ENCODE measurements at places on chromosomes 13 and 19. TPM values are rescaled to one million over a fixed set of nuclear protein-coding genes. Genes with fewer than 3 reads are reported as not detected.

The FBN3 gene
- total RNA-seq, result not detected

The ZNF418 gene
- 19.4 TPM for total RNA-seq

The BCAM gene
- 76.5 TPM for total RNA-seq

The CD79A gene
- 2.2 TPM for total RNA-seq

DNA sequence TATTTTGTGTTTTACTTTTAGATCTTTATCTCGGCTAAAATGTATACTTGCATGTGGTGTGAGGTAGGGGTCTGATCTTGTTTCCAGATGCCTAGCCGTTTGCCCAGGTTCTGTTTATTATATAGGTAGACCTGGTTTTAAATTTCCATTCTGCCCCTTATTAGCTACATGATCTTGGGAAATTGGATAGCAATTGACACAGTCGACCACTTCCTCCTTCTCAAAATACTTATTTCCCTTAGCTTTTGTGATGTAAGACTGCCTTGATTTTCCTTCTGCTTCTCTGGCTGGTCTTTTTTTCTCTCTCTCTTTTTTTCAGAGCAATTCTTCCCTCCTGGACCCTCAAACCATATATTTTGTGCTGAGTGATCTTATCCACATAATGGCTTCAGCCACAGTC, 3.0 kb upstream of the PGLYRP1 start:
- H3K36me3 ChIP-seq, result no peaks in the 10 kb centered on the region
- H3K27me3 ChIP-seq, result peaks cover 21% of the 10 kb centered on the region
- H3K4me3 ChIP-seq, result no peak overlapping the region

- no peak overlapping the region for H3K4me3 ChIP-seq
- no peak overlapping the region for H3K27ac ChIP-seq
- no peaks in the 10 kb centered on the region for H3K36me3 ChIP-seq
- H3K27me3 ChIP-seq, result no peaks in the 10 kb centered on the region
Measured at GRCh38 chr19:35313587-35313986, 15.4 kb upstream of the CD22 start.

DNA sequence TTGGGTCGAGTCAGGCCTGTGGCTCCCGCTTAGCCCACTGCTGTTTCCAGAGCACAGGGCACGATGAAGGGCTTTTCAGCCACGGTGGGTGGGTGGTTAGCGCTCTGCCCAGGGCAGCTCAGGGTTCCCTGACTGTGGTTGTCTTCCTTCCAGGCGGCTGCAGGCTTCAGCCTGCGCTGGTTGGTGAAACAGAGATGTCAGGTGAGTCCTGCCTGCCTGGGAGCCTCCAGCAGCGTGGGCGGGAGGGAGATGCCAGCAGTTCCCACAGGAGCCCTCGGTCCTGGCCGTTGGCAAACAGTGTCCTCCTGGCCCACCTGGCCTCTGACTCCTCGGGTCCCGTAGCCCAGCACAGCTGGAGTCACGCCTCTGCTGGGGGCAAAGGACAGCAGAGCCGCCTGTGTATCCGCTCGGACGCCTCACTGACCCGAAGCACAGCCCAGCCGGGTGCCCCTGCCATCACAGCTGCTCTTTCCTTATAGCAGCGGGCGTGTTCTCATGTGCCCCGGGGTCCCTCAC, 9.7 kb downstream of the ADAT3 start:
- no peaks in the 10 kb centered on the region for H3K27me3 ChIP-seq
- no peak for DNase-seq
- H3K4me1 ChIP-seq, result no peaks in the 10 kb centered on the region
- H3K4me3 ChIP-seq, result no peak overlapping the region
- no peak overlapping the region for H3K27ac ChIP-seq

DNA sequence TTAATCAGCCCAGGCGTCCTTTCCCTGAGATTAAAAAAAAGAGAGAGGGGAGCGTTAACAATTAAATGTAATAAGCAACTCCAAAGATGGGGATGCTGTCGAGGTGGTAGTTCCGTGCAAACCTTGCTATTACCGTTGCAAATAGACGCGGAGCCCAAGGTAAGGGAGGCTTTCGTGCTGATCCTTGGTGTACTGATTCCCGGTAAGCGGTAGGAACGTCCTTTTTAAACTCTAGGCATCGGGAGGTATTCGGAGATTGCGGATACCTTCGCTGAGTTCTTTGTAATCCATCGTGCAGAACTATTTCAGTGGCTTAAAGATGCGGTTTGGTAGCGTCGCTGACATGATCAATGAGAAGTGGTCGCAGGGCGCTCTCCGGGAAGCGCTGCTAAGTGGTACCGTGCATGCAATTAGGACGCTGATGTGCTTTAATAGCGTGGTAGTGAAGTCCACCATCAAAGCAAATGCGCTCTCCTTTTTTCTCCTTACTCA, 3.1 kb downstream of the SLITRK5 start:
- no peaks in the 10 kb centered on the region for H3K27me3 ChIP-seq
- H3K4me1 ChIP-seq, result peaks cover 63% of the 10 kb centered on the region
- no peak overlapping the region for H3K4me3 ChIP-seq

DNA sequence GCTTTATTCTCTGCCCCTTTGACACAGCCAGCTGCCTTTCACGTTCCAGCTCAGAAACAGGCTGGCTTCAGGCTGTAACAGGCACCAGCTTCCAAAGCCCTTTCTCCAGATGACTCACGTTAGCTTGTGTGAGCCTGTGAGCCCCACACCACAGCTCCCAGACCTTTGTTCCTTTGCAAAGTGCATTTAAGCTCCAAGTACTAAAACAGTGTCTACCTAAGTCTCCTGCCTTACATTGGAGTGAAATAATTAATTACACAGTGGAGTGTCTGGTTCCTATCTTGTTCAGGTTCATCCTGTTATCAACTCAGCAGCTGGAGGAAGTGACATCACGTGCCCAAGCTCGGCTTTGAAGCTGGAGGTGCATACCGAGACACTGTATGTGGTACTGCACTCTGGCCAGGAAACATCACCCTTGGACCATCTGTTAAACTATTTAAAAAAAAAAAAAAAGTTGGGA, 475.8 kb downstream of the FOXO1 start:
- no peaks in the 10 kb centered on the region for H3K36me3 ChIP-seq
- no peak for DNase-seq

DNA sequence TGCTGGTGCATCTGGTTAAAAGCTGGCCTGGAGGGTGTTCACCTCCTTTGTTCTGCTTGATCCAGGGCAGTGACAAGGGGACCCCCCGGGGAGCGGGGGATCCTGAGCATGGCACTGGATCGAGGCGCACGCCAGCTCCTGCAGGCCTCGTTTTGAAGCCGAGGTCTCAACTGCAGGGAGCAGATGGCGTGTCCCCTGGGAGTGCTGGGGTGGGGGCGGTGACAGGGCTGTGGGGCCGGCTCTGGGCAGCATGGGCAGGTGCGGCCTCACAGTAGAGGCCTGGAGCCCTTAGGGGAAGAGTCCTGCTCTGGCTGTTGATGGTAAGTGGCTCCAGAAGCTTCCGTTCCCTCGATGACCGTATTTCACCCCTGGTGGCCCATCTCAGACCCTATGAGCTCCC, 51.8 kb downstream of the CRTC1 start:
- H3K27ac ChIP-seq, result no peak overlapping the region
- H3K4me3 ChIP-seq, result no peak overlapping the region
- peaks cover 25% of the 10 kb centered on the region for H3K4me1 ChIP-seq

Measured in esophagus muscularis mucosa (tissue), 4 donors.